Foreskin keratinocyte (primary cell): ENCODE measurements at places on chromosomes 3 and 15. TPM values are rescaled to one million over a fixed set of nuclear protein-coding genes. Genes with fewer than 3 reads are reported as not detected.

Gene CCR8
- total RNA-seq = not detected in 2 replicates

Gene ALDH1A2
- 1.7 and 1.9 TPM in 2 replicates for total RNA-seq

Gene NR2E3
- 0.28 and 0.65 TPM in 2 replicates for total RNA-seq

Gene PLA2G4D
- 0.07 and 0.14 TPM in 2 replicates for total RNA-seq

Gene PIK3CB
- 22.9 and 23.7 TPM in 2 replicates for total RNA-seq

Gene STAB1
- total RNA-seq = not detected in 2 replicates

Gene ERICH6
- not detected in 2 replicates for total RNA-seq

Gene HTR3E
- total RNA-seq = not detected in 2 replicates

Gene CLRN1
- not detected in 2 replicates for total RNA-seq

Gene CCDC39
- not detected in 2 replicates for total RNA-seq

Gene PLA1A
- total RNA-seq = not detected in 2 replicates

GRCh38 chr15:47801522-47801921 is 84.2 kb downstream of the SEMA6D start:
- DNase-seq = peak; percentile 82

GRCh38 chr3:138774529-138775253 is 60.0 kb downstream of the PIK3CB start:
- DNase-seq = peak; percentile 98

- DNase-seq = peak; percentile 85
Measured at GRCh38 chr3:83953417-83954089, 1005.2 kb upstream of the CADM2 start.

- DNase-seq = no peak
Measured at GRCh38 chr15:99102332-99103235, 2.3 kb upstream of the SYNM start.

DNA sequence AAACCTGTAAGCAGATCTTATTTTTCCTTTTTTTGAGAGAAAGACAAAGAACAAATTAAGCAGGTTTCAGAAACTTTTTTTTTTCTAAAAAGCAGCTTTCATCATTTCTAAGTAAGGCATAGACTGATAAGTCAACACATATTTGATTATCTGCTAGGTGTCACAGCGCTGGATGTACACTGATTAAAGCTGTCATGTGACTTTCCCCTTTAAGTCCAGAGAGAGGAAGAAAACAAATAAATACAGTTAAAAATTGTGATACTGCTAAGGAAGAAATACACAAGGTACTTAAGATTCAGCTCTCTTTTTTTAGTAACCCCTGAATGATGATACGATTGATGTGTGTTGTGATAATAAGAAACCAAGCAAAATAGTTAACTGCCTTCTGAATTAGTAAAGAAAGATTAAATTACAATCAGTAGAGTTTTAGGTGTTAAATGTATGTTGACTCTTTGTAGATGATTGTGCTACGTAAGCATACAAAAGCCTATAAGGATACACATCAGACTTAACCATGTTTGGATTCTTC is 2.8 kb downstream of the GLCE start:
- no peak for DNase-seq

DNA sequence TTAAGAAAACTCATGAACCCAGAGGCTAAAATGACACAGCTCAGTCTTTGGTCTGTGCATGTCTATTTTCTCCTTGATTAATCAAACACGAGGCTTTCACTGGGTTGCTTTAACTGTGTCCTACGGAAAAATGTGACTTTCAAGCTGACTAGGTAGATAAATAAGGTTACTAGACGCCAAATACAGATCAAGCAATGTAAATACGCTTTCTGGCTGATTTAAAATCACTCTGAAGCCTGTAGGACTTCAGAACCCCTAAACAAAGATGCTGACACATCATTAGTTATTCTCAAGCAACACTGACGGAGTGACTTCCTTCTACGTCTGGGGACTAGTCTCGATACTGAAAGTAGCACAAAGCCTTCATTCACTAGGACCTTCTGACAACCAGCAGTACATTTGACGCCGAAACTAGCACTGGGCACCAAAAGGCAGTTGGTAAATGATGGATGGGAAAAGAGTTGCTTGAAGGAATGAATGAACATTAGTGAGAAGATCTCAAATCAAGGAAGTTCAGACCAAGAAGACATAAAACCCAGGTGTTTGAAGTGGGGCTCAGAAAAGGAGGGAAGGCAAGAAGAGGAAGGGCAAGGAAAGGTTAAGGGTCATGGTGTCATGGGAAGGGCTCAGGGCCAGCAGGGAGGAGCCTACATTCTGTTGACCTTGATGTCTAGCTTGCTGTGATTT is 67.1 kb upstream of the CDV3 start:
- DNase-seq = no peak

DNA sequence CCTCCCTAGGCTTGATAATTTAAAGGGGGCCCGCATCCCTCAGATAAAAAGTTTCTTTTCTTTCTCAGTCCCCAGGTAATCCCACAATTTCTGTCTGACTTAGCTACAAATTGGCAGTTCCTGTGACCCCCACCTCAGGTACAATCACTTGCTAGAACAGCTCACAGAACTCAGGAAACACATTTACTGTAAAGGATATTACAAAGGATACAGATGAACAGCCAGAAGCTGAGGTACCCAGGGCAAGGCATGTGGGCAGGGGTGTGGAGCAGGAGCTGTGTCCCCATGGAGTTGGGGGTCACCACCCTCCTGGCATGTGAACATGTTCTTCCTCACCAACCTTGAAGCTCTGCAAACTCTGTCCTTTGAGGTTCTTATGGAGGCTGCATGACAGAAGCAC is 73.8 kb downstream of the CMTM8 start:
- no peak for DNase-seq

- peak; percentile 43 for DNase-seq
Measured at GRCh38 chr3:134084242-134084950, 54.7 kb upstream of the SLCO2A1 start.

DNA sequence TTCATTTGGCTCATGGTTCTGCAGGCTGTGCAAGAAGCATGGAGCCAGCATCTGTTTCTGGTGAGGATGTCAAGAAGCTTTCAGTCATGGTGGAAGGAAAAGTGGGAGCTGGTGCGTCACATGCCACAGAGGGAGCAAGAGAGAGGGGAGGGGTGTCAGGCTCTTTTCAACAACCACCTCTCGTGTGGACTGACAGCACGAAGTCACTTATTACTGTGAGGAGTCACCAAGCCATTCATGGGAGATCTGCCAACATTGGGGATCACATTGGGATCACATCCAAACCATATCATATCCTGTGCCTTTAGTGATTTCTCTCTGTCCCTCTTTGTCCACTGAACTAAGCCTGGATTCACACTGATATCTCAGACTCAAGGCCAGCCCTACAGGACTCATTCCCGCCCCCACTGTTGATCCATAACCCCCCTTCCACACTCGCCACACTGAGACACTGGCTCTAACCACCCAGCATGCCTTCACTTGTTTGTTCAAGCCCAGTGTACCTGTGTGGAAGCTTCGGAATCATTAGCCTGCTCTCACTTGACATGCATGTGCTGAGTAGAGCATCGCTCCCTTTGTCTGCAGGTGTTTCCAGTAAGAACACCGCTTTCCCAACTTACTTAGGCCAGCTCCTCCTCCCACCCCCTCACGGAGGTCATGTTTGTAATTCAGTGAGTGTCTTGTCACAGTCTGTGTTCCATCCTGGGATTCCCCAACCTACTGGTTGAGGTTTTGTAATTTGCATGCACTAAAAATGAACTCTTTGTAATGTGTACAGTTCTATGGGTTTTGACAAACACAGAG is 132.2 kb downstream of the KLF13 start:
- peak; percentile 94 for DNase-seq

- no peak for DNase-seq
Measured at GRCh38 chr3:136804813-136805212, 14.1 kb upstream of the SLC35G2 start.

DNA sequence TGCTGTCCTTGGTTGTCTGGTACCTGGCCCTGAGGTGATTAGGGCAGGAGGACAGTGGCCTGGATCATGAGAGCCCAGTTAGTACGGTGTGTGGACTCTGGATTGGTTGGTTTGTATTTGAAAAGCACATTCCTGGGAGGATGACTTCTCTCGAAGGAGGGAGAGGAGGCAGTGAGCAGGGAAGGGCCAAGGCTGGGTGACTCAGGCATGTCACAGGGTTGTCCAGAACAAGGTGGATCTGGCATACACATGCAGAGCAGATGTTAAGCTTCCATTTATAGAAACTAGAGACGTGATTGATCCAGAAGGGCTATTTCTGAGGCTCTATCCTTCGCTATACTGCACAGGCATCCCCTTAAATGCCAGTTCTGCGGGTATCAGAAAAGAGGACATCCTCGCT is 34.4 kb downstream of the FAM240A start:
- DNase-seq = peak; percentile 81

GRCh38 chr3:31354373-31354772 is 178.4 kb upstream of the STT3B start:
- peak; percentile 23 for DNase-seq

- no peak for DNase-seq
Measured at GRCh38 chr3:23084367-23084766, 118.8 kb upstream of the UBE2E2 start.

DNA sequence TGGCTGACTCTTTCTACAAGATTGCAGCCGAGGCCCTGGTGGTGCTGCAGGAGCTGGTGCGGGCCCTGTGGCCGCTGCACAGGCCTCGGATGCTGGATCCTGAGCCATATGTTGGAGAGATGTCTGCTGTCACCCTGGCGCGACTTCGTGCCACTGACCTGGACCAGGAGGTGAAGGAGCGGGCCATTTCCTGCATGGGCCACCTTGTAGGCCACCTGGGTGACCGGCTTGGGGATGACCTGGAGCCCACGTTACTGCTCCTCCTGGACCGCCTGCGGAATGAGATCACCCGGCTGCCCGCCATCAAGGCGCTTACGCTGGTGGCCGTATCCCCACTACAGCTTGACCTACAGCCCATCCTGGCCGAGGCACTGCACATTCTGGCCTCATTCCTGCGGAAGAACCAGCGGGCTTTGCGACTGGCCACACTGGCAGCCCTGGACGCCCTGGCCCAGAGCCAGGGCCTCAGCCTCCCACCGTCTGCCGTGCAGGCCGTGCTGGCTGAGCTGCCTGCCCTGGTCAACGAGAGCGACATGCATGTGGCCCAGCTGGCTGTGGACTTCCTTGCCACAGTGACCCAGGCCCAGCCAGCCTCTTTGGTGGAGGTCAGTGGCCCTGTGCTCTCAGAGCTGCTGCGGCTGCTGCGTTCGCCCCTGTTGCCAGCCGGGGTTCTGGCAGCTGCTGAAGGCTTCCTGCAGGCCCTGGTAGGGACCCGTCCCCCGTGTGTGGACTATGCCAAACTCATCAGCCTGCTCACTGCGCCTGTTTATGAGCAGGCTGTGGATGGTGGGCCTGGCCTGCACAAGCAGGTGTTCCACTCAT is 20.3 kb downstream of the CAND2 start:
- DNase-seq = no peak

DNA sequence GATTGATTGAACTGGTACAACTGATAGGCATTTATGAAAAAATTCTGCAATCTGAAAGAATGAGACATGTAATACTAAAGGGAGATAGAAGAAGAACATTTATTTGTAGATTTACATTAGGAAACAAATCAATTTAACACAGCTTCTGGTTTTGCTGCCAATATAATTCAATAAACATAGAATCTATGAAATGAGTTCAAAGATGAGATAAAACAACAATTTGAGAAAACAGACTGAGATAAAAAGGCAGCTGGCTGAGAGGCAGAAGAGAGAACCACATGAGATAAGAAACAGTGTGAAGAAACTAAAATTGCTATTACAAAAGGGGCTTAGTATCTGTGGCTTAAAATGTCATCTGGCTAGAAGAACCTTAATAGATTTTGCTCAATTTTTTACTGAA is 176.6 kb downstream of the PYDC2 start:
- DNase-seq = no peak

DNA sequence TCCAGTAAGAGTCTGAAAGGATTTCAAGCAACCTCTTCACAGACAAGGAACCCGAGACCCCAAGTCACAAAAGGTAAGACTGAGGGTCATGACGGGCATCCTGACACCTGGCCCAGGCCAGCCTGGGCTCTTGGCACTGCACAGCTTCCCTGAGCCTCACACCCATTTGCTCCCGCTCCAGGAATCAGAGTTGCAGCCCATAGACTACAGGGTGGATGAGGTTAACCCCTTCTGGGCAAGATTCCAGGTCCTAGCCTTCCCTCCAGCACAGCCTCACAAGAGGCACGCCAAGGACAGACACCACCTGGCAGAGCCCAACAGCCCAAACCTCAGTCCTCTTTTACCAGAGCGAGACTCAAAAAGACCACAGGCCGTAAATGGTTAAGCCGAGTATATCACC is 36.2 kb downstream of the RBPMS2 start:
- DNase-seq = no peak

GRCh38 chr3:112459750-112460149 is 39.5 kb downstream of the BTLA start:
- no peak for DNase-seq

DNA sequence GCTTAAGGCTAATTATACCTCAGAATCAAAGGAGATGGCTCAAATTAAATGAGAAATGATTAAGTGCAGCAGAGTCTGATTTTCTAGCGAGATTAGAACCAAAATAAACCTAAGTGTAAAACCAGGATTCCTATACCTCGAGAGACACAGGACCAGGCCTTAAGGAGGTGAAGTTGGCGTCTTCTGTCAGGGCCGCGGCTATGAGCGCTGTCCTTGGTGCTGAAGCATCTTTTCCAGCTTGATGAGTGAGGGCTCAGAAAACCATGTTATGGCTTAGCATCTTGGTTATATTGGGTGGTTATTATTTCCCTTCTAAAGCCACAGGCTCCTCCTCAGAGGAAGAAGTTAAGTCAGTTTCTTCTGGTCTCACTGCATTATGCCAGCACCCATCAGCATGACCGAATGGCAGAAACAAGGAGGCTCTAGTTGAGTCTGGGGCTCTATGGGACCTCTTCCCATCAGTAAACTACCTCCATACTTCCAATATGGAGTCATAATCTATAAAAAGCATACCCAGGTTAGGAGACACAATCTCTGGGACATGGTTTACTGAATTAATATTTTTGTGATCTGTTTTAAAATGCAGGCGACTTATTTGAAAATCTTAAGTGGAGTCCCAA is 120.1 kb upstream of the NMNAT3 start:
- DNase-seq = no peak

GRCh38 chr3:26807272-26807671 is 184.7 kb downstream of the LRRC3B start:
- DNase-seq = no peak

- no peak for DNase-seq
Measured at GRCh38 chr3:59968513-59969045, 918.8 kb upstream of the CFAP20DC start.

- peak; percentile 9 for DNase-seq
Measured at GRCh38 chr3:145448436-145448835, 712.5 kb downstream of the PLOD2 start.

- DNase-seq = peak; percentile 86
Measured at GRCh38 chr15:99320374-99321215, 69.3 kb downstream of the LRRC28 start.

GRCh38 chr3:148149556-148149955 is 548.1 kb upstream of the AGTR1 start:
- no peak for DNase-seq

DNA sequence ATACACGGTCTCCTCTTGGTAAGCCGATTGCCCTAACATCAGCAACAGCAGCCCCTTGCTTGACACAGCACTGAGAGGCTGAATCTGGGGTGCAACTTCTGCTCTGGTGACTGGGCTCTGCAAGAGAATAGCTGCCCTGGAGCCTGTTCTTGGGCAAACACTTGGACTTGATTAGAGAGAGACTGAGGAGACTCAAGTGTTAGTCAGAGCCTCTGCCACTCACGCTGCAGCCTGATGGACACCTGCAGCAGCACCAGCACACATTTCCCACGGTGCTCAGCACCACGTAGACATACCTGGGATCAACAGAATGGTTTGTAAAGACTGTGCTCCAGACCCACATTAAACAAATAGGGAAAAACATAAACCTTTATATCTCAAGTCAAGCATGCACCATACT is 35.8 kb upstream of the UMPS start:
- DNase-seq = peak; percentile 24
